ENCODE measurements at places on chromosomes 11 and 22. TPM values are rescaled to one million over a fixed set of nuclear protein-coding genes. Genes with fewer than 3 reads are reported as not detected.
A peak's percentile ranks its signal among the peaks of the same experiment; 100 is the strongest.

The TEAD1 gene
- total RNA-seq = 84.1 TPM

The RHOD gene
- total RNA-seq = 2.1 TPM

The APLNR gene
- 3.9 TPM for total RNA-seq

DNA sequence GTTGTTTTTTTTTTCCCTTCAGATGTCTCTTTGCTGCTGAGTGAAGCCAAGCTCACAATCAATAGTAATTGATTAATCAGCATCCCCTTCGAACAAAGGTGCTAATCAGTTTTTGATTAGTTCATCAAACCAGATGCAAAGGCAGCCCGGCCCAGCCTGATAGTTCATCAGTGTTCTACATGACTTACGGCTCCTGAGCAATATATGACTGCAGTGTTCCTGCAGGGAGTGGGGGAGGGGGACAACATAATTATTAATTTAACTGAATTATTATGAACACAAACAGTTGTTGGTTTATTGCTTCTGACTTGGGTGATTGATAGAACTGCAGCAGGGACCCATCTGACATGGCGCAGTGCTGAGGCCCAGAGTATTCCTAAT, 315.3 kb downstream of the CADM1 start:
- no peak for DNase-seq

- no peak for DNase-seq
Observed at GRCh38 chr11:13923716-13924650, 38.5 kb upstream of the SPON1 start.

GRCh38 chr11:126834573-126834972, 166.0 kb downstream of the KIRREL3 start:
- DNase-seq = no peak

- no peak for DNase-seq
Observed at GRCh38 chr22:48939441-48940265, 888.0 kb downstream of the BRD1 start.

DNA sequence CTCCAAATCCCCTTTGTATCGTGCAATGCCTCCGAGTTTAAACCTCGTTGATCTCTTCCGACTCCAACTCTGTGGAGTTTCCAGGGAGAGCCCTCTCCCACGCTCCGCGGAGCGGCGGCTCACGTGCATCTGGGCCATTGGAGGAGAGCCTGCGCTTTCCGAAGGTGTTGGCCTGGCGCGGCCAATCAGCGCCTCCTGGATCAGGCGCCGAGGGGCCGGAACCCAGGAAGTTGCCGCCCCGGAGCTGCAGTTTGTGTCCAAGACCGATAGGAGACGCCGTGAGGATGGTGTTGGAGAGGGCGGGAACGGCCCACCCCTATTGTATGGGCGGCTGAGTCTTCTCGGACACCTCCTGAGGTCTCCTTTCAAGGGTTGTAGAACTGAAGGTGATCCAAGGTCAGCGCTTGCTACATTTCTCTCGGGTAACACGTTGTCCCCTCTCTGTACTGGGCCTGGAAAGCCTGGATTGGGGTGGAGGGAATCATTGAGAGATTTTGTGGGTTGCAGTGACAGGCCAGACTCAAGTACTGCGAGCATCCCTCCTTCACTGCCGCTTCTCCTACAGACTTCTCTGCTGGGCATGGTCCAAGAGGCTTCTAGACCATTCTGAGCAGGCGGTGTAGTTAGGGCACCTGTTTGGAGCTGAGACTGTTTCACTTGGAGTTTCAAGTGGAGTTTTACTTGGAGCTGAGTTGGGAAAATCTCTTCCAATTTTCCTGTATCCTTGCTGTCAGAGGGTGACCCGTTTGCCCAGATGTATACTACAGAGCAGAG, 1.7 kb downstream of the ADAMTS15 start:
- peak; percentile 71 for DNase-seq

DNA sequence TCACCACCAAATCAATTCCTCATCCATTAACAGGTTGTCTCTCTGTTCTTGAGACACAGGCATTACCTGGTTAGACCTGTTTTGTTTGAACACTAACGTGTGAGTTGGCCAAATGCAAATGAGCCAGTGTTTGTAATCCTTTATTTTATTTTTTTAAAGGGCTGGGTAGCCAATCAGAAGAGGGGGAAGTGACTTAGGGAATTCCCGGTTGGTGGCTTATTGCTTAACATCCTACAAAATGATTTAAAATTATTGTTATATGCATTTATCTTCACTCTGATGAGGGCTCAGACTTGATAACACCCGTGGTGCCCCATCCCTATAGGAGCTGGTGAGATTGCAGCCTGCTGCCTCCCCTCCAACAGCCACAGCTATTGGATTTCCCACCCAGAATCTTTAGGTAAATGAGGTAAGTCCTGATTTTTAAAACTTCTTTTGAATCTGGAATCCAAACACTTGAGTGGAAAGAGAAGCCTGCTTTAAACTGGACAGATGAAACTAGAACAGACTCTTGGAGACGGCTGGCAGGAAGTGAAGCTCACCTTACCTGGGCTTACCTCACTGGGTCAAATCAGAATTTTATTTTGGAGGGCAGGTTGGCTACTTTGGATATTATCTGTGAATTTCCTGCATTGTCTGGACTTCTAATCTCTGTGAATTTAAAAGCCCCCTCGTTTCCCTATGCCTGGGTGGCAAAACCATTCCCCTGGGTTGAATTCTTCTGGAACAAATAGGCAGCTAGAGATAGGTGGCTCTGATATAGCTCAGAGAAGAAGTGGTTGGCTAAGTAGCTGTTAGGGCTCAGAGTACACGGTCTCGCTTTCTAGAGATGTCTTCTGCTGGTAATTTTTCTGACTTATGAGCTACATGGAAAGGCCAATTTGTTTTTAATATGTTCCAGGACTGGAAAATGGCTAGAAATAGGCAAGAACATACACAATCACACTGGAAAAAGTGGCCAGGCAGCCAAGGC, at the start of gene EHF:
EHF (plus strand) TSS at position 274 of the 973 bp plus-strand sequence. CDS start 21,538 bp downstream, outside the sequence.
- no peak for DNase-seq

- DNase-seq = peak; percentile 52
Observed at GRCh38 chr11:18721561-18722292, 4.3 kb downstream of the IGSF22 start.

- no peak for DNase-seq
Observed at GRCh38 chr11:16881074-16881709, 133.0 kb downstream of the PLEKHA7 start.

DNA sequence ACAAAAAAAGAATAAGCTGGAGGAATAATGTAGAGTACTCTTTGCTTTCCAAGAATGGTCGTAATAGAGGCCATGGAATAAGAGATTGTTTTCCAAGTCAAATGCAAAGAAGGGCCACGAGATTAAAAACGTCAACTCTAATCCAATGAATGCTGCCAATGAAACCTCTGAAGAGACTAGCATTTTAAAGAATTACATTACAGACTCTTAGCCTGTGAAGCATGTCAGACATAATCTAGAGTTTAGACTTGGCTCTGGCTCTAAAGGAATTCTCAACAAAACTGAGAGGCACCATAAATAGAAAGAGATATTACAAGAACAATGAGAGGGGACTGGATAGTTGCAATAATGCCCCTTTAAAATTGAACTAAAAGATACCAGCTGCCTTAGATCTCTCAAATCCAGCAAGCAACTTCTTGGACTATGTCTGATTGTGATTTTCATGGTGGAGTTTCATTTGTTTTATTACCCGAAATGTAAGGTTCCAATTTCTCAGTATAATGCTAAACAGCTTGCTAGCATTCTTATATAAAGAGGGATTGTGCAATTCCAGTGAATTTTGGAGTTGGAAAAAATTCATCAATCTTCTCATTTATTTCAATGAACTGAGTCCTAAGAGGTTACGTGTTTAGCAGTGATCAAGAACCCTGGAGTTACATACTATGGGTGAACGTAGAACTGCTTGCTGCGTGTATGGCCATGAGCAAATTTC, 5.6 kb downstream of the ETS1 start:
- DNase-seq = no peak

Measured in neural crest cell (in vitro differentiated cells).